ENCODE measurements at places on chromosomes 5 and 9.
A peak's percentile ranks its signal among the peaks of the same experiment; 100 is the strongest.

GRCh38 chr9:120741701-120742100 lies 27.4 kb upstream of the MEGF9 start:
- DNase-seq, result no peak

DNA sequence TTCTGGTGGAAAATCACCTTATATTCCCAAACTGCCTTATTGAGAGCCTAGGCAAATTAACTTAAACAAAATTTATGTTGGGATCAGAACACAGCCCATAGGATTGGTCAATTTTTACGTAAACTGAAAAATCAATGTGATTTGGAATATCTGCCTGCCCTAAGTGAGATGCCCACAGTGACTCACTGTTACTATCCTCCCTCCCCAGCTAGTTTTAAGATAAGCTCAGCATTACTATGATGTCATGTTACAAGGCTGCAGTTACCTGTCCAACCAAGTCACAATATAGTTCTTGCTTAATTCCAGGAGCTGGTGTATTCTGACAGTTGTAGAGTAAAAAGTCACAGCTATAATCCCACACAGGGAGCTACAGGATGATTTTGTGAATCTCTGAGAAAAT lies 23.1 kb downstream of the SKP1 start:
- no peak for DNase-seq

DNA sequence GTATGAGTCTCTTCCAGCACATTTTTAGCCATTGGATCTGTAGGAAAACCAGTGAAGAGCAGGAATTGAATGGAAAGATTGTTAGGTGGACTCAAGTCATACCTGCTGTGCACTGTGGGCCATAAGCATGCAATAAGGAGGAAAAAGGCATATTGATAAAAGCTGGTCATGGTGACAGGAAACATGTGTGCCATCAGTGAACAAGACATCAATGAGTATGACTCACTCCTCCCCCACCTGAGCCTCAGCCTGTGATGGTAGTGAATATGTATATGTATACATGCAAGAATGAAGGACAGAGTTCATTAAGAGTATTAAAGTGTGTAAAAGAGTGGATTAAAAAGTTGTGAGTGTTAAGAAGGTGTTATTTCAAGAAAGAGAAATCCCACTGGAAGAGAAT lies 164.5 kb downstream of the TMEM38B start:
- DNase-seq, result no peak

GRCh38 chr5:86125731-86126601 lies 491.8 kb upstream of the COX7C start:
- DNase-seq, result no peak

- DNase-seq, result no peak
These were observed 243.8 kb downstream of the BNC2 start for GRCh38 chr9:16626577-16627130.

DNA sequence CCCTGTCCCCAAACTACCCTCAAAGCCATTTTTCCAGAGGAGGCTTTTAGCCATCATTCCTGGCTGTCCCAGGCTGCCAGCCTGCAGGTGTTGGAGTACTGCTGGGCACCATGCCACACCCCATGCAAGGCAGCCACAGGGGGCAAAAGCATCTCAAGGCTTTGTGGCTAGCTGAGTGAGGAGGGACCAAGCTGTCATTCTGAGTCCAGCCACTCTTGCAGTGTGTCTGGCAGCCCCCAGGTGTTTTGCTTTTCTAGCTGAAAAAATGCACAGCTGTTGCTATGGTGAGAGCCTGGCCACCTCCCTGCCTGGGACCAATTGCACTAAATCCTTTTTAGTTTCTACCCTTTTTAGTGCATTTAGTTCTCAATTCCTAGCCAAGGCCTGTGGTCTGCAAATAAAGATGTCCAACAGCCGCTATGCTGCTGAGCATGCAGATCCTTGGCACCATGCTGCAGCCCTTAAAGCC lies 50.4 kb upstream of the PTGS1 start:
- peak; percentile 86 for DNase-seq

DNA sequence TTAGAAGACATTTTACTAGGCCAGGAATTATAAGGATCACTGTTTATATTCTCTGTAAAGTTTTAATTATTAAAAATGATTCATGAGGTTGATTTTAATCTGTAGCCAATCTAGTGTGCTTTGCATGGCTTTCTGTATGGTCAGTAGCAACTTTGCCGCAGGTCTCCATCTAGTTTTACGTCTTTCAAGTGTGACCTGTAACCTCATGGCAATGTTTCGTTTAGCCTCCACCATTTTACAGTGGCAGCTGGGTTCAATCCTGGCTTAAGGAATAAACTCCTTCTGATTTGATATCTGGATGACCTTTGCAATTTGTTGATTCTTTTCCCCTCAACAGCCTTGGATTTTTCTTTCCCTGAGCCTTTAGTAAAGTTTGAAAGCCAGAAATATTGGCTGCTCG lies 434.5 kb upstream of the CDH9 start:
- DNase-seq, result no peak

GRCh38 chr9:14868772-14869583 lies 41.2 kb downstream of the FREM1 start:
- no peak for DNase-seq

GRCh38 chr9:12882430-12882829 lies 107.6 kb downstream of the LURAP1L start:
- no peak for DNase-seq

GRCh38 chr5:72107901-72108201 lies 576 bp downstream of the MAP1B start:
- no peak for DNase-seq

- DNase-seq, result no peak
These were observed 119.8 kb upstream of the TBC1D2 start for GRCh38 chr9:98375138-98375726.

- DNase-seq, result no peak
These were observed 33.4 kb downstream of the GRIA1 start for GRCh38 chr5:153523831-153524230.

DNA sequence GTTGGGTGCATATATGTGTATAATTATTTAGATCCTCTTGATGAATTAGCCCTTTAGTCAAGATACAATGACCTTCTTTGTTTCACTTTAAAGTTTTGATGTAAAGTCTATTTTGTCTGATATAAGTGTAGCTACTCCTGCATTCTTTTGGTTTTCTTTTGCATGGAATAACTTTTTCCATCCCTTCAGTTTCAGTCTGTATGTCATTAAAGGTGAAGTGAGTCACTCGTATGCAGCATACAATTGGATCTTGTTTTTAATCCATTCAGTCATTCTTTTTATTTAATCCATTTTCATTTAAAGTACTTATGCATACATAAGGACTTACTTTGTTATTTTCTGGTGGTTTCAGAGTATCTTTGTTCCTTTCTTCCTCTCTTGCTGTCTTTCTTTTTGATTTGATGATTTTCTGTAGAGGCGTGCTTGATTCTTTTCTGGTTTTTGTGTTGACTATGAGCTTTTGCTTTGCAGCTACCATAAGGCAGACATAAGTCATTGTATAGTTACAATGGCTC lies 36.3 kb upstream of the FAM120A start:
- DNase-seq, result no peak

GRCh38 chr5:172506921-172507320 lies 52.6 kb upstream of the SH3PXD2B start:
- no peak for DNase-seq

DNA sequence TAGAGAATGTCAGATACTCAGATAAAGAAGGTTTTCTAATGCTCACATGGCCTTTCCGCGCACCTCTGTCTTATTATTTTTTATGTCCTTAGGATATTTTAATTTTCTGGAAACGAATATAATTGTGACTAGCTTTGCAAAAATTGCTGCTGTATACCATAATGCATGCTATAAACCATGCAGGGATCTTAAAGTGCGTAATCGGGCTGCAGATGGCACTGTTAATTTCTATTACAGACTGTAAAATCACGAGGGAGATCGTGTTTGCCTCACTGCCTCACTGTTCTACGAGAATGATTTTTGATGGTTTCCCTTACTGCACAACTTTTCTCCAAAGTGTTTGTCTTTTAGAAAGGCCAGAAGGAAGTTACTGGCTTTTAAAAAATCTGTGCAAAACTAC lies 356.1 kb downstream of the TUSC1 start:
- no peak for DNase-seq

GRCh38 chr9:130192382-130192999 lies 20.3 kb downstream of the NCS1 start:
- DNase-seq, result no peak

- no peak for DNase-seq
These were observed 76.0 kb downstream of the COL15A1 start for GRCh38 chr9:99019510-99020331.

- DNase-seq, result peak; percentile 46
These were observed 6.9 kb upstream of the SLC12A7 start for GRCh38 chr5:1118738-1119137.

GRCh38 chr9:125295657-125296056 lies 34.0 kb downstream of the GAPVD1 start:
- no peak for DNase-seq

DNA sequence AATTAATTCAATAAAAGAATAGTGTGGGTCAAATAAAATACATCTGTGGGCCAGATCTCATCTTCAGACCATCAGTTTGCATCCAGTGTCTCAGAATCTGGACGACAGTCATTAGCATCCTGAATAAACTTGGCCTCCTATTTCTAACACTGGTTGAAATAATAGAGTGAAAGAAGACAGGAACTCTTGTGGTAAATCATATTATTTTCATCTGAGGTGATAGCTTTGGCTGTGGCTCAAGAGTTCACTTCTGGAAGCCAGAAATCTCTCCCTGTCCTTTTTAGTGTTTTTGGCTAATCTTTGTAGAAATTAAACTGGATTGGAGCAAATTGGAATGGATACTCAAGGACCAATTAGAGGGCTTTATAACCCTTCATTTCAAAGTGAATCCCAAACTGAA lies 63.4 kb upstream of the HMHB1 start:
- no peak for DNase-seq

DNA sequence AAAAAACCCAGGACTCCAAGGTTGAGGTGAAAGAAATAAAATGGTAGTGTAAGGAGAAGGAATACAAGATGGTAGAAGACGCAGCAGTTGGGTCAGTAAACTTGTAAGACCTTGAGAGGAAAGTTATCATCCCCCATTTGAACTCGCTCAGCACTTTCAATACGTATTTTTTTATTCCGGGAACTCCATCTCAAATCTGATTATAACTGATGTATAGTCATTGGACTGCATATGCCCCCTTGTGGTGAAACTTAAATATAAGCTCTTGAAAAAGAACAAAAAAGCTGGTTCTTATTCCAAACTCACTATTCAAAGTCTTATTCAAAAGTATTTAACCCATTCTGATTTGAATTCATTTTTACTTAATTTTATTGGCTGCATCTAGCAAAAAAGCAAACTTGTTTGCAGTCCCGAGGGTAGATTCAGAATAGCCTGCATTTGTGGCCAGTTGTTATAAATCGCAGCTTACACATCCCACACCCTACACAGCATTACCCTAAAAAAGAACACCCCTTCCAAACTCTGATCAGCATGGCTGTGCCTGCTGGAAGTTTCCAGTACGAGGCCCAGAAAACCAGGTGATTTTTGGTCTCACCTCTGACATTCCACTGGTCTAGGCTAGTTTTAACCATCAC lies 118.0 kb downstream of the ESM1 start:
- peak; percentile 23 for DNase-seq

- peak; percentile 52 for DNase-seq
These were observed 50.5 kb upstream of the COL5A1 start for GRCh38 chr9:134591082-134591571.

- DNase-seq, result no peak
These were observed 82.4 kb downstream of the IQGAP2 start for GRCh38 chr5:76485511-76485910.

DNA sequence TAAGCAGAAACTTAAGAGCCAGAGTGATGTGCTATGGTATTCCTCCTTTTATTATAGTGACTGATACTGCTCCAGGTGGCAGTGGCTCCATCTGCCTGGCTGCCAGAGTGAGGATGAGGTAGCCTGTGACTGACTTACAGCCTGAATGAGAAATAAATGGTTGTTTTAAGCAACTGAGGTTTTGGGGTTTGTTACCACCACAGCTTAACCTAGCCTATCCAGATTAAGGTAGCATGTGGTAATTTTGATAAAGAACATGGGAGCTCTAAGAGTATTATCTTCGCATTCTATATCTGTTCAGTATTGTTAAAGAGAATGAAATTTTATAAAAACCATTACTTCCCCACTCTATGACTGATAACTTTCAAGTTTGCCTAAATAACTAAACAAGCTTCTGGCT lies 39.0 kb downstream of the GOLPH3 start:
- no peak for DNase-seq

Measured in DMS79 treated with DMSO at 0.1 percent for 48 hours (cell line).